ENCODE measurements at places on chromosomes 5 and 9. TPM values are rescaled to one million over a fixed set of nuclear protein-coding genes. Genes with fewer than 3 reads are reported as not detected.

INSYN2B gene
- total RNA-seq: not detected

EQTN gene
- not detected for total RNA-seq

SHISAL2B gene
- total RNA-seq: not detected

TRAF1 gene
- 114 TPM for total RNA-seq

SLC6A7 gene
- not detected for total RNA-seq

GABBR2 gene
- not detected for total RNA-seq

ENDOG gene
- total RNA-seq: 19.0 TPM

PTGES gene
- not detected for total RNA-seq

GRCh38 chr5:175444060-175444904, at the start of gene DRD1:
Gene DRD1, minus strand, starts transcription at chr5:175444182. Its CDS starts 1,083 bp downstream, at chr5:175443099.
- DNase-seq: no peak

- DNase-seq: no peak
Observed at GRCh38 chr9:8489835-8490234, 690.3 kb upstream of the DMAC1 start.

GRCh38 chr5:122291000-122291901, 20.8 kb upstream of the SNCAIP start:
- DNase-seq: no peak

- DNase-seq: no peak
Observed at GRCh38 chr5:43036856-43037635, 3.1 kb downstream of the ANXA2R start.

DNA sequence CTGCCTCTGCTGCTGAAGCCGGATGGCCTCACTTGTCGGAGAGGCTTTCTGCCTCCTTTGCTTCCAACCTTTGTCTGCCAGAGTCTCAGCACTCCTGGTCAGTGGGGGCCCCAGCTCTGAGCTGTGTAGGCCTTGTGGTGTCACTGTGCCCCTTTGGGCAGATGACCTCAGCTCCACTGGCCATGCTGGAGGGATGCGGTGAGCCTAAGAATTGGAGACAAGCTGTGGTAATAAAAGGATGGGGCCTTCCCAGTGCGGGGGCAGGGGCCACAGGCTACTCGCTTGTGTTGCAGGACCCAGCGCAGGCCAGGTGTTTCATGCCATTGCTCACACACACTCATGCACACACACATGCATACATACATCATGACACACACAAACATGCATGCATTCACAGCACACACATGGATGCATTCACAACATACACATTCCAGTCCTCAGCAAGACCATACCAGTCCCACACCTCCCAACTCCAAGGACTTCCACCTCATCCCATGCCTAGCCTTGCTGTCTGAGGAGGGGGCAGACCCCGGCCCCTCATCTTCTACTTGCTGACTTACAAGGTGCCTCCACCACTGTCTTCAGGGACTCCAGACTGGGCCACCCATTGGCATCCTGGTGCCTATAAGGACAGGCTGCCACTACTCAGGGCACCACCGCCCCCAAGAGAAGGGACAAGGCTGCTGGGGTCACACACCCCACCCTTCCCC, 237.7 kb downstream of the SYK start:
- no peak for DNase-seq

- no peak for DNase-seq
Observed at GRCh38 chr9:133848471-133849109, 110.4 kb upstream of the SARDH start.

DNA sequence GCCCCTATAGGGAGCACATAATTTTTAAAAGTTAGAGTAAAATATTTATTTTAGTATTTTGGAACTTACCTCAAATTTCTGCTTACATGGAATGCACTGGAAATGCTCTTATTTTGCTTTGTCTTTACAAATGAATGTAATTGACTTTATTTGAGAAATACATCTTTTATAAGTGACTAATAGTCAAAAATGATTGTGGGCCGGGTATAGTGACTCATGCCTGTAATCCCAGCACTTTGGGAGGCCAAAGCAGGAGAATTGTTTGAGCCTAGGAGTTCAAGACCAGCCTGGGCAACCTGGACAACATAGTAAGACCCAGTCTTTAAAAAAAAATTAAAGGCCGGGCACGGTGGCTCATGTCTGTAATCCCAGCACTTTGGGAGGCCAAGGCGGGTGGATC, 5.8 kb downstream of the HMGCR start:
- no peak for DNase-seq

DNA sequence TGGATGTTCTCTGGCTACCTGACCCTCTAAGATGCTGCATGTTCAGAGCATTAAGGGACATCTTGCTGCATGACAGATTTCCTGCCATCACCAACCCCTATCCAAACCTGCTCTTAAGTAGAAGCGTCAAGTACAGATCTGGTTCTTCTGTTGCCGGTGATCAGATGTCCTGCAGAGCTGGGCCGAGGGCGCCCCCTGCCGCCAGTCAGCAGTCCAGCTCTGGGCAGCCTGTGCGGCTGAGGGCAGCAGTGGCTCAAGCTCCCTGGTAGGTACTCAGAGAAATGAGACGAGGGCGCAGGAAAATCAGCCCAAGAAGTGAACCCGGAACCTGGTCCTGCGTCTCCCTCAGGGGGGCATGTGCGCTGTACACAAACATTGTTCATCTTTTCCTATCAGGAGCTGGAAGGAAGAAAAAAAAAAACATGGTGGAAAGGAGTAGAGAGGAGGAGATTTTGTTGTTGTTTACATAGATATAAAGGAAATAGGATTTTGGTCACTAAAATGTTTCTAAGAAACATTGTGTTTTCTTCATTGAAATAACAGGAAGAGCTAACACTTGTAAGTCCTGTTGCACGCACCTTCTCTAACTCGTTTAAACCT, 95.8 kb downstream of the CFAP90 start:
- DNase-seq: peak; percentile 46

- no peak for DNase-seq
Observed at GRCh38 chr5:116046823-116047222, 14.6 kb downstream of the ARL14EPL start.

DNA sequence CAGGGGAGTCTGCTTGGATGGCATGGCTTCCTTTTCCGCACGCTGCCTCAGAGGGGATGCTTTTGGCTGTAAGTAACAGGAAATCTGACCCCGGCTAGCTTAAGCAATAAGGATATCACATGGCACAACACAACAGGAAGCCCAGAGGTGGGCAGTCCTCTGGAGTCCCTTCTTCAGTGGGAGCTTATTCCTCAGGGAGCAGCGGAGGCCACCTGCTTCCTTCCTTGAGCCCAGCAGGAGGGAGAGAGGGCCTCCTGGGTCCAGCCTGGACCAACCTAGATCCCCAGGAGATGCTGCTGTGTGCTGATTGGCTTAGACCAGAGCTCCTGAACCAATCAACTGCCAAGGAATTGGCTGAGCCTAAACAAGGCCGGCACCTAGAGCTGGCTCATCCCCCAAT, 66.3 kb downstream of the C9orf50 start:
- DNase-seq: no peak

- no peak for DNase-seq
Observed at GRCh38 chr5:55143624-55144023, 16.3 kb upstream of the GPX8 start.

DNA sequence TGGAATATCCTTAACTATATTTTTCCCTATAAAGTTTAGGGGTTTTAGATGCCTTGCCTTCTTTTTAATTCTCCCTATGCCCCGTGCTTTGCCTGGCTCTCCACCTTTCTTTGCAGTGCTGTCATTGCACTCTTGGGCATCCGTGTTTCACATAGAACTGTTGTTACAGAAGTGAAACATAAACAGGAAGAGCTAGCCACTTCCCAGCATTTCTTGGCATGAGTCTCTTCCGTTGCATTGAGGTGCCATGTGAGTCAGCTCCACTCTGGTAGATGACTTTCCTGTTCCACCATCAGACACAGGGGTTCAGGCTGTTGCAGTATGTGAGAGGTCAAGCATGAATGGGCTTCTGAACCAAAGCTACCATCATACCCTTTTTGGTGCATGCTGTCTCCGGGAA, 73.4 kb downstream of the ANGPTL2 start:
- DNase-seq: peak; percentile 75

- DNase-seq: no peak
Observed at GRCh38 chr5:103207011-103207410, 51.6 kb upstream of the MACIR start.

- DNase-seq: no peak
Observed at GRCh38 chr5:136101884-136102283, 30.8 kb upstream of the SMAD5 start.

DNA sequence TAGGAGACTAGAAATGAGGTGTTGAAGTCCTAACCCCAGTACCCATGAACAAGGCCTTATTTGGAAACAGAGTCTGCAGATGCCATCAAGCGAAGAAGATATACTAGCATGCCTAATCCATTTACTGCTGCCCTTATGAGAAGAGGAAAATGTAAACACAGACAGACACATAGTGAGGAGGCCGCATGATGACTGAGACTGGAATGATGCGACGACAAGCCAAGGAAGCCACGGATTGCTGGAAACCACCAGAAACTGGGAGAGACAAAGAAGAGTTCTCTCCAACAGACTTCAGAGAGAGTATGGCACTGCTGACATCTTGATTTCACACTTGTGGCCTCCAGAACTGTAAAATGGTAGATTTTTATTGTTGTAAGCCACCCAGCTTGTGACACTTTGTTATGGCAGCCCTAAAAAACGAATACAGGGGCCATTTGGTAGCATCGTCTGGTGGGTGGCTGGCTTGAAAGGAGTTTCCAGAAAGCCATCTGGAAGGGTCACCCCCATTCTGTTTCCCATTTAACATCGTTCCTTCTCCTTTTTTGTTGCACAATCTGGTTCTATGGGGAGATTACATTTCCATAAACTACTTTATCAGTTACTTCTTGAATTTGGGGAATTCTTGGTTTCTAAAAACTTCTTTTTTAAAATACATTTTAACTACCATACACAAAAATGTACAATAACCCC, 193.1 kb downstream of the HSD17B3 start:
- no peak for DNase-seq

GRCh38 chr5:168469816-168470215, 16.5 kb upstream of the RARS1 start:
- DNase-seq: no peak

DNA sequence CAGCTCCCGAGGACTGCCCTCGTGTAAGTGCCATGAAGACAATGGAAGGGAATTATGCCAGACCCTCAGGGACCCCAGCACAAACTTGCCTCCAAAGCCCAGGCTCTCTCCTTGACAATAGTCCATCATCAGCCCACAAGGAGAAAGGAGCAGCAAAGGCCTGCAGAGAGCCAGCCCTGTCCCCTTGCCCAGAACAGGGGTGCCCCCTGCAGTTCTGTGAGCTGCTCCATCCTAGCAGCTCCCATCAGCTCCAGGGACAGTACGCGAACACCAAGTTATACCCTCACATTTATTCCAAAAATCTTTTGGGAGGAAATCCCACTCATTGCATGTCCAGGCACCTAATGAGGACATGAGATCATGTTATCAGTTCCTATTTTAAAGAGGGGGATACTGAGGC, 11.1 kb downstream of the BARX1 start:
- no peak for DNase-seq

DNA sequence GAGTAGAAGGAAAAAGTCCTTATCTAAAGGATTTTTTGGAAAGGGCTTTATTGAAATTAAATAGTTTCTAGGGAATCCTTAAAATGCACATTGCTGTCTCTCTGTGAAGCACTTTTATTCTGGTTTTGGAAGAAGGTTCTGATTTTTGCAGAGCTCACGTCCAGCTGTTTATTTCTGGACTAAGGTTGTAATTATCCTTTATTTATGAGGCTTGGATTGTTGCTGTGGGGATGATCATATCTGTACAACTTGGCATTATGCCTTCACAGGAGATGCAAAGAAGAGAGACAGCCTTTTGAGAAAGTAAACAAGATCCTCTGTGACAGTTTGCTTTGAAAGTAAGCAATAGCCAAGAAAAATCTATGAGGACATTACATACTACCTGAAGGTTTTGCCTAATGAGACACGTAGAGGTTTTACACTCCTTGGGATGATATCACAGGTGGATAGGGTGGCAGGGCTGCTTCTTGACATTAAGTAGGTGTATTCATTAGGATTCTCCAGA, 14.6 kb downstream of the SMARCA2 start:
- no peak for DNase-seq

- no peak for DNase-seq
Observed at GRCh38 chr5:7825630-7826029, 25.3 kb downstream of the CFAP90 start.

DNA sequence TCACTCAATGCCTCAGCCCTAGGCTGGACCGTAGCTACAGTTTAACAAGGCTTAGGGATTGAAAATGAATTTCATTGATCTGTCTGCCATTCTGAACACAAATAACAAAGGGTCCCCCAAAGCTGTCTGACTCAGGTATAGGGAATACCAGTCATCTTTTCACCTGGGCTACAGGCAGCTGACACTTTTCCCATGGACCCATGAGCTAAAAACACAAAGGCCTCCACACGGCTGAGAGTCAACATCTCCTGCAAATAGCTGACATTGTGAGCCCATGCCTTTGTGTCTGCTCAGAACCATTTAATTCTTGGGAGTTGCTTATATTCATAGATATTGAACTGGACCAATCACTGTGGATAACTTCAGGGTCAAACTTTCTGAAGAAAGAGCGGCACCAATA, 121.1 kb upstream of the SLIT3 start:
- no peak for DNase-seq

DNA sequence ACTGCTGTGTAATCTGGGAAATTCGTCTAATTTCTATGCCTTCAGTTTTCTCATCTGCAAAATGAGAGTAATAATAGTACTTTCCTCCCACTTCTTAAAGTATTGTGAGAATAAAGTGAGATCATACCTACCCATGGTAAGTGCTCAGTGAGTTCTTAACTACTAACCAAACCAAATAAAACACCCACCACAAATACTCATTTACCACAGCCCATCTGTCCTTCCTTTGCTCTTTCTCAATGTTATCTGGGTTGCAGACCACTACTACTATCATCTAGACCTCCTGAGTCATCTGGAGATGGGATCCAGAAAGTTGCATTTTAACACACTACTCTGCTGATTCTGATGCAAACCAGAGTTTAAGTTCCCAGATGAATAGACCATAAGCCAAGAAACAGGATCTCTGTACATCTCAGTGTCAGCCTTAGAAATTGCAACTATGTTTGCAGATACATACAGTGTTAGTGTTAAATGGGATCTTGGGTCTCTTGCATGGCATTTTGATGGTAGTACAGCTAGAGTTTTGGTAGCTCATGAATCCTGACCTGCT, 105.4 kb upstream of the ATP10B start:
- no peak for DNase-seq

GRCh38 chr5:34485768-34486030, 170.4 kb upstream of the RAI14 start:
- DNase-seq: no peak

- no peak for DNase-seq
Observed at GRCh38 chr9:30348904-30349303, 2035.5 kb upstream of the ACO1 start.

Measured in activated CD8-positive, alpha-beta memory T cell treated with anti-CD3 and anti-CD28 coated beads, Interleukin-2, amount 10 ng/mL, durations not matched to agents 7 days and 5 days (primary cell).